ENCODE measurements at places on chromosomes 16 and 17.

- no peak for DNase-seq
Measured at GRCh38 chr16:57223057-57223456, 22.0 kb upstream of the ARL2BP start.

DNA sequence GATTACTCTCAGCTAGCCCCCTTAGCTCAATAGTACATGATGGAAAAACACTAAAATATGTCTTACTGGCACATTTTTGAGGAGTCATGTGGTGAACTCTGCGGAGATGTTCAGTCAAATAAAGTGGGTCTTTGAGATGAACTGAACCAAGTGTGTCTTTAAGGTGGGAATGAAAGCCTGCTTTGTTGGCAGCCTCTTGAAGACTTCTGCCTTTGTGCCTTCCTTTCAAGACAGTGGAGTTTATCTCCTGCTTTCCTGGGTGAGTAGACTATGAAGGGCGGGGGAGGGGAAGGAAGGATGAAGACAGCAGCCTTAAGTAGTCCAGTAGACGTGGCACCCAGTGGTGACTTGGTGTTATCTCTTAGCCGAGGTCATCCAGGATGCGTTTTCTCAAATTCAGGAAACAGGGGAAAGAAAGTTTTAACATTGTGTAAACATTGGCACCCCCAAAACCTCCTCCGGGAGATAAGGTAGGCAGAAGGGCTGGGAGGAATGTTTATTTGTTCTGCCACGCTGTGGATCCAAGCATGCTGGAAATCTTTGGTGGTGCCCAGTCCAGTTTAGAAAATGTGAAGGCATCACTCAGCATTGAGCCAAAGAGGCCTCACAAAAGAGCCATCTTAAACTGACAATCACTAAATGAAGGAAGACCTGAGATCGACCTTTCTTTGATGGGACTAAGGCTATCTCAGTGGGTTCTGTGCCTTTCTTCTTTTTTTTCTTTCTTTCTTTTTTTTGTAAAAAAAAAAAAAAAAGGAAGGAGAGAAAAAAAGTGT lies 220.6 kb downstream of the FTO start:
- peak; percentile 2 for DNase-seq

DNA sequence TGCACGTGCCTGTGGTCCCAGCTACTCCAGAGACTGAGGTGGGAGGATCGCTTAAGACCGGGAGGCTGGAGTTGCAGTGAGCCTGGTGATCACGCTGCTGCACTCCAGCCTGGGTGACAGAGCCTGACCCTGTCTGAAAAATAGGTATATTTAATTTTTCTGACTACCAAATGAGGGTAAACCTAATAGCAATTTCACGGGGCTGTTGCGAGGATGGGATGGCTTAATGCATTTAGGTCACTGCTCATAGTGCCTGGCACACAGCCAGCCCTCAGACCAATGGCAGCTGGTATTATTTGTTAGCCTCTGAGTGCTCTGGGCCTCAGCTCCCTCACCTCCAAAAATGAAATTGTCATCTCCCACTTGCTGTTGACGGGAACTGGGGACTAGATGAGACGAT lies 5.9 kb upstream of the CDIP1 start:
- DNase-seq, result no peak

- DNase-seq, result no peak
Measured at GRCh38 chr16:27618606-27619327, 68.8 kb downstream of the KATNIP start.

DNA sequence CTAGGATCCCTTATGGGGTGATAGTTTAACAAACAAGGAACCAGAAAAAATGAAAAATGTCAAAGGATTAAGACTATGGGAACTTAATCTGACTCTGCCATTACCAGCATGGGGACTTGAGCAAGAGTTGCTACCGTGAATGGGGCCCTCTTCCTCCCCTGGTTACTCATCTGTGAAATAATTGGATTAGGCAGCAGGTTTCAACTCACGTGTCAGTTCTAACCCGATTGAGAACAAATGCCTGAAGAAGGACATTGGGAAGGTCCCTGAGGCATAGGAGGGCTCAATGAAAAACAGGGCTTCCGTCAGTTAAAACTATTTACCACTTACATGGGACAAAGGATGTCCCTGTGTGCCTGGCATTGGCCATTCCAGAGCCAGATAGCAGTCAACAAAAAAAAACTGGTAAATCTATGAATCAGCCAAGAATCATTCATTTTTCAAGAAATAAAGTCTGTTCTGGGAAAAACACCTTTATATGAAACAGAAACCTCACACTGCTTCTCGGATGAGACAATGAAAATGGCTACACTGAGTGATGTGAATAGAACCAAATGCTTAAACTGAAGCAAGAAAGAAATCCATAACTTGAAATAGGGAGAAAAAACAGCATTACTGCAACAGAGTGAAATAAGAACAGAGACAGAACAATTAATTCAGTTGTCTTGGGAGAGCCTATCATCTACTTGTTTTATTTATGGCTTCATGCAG lies 104.3 kb downstream of the ADAMTS18 start:
- DNase-seq, result no peak

DNA sequence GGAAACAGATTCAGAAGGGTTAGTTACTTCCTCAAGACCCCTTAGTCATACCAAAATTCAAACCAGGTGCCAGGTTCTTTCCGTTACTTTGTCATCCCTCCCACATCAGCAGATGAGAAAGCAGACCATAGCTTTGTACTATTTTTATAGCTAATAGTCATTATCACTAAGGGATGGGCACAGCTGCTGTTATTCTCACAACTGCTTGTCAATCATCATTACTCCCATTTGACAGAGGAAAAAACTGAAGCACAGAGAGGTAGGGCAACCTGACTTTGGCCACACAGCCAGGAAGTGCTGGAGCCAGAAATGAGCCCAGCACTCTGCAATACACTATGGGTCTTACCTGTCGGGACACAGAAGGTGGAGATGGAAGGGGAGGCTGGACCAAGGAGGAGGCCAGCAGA lies 30.0 kb downstream of the TEKT5 start:
- DNase-seq, result no peak

- DNase-seq, result no peak
Measured at GRCh38 chr16:11493531-11493929, 93.2 kb downstream of the LITAF start.

GRCh38 chr17:75260641-75261335 lies 618 bp downstream of the GGA3 start:
- peak; percentile 27 for DNase-seq

DNA sequence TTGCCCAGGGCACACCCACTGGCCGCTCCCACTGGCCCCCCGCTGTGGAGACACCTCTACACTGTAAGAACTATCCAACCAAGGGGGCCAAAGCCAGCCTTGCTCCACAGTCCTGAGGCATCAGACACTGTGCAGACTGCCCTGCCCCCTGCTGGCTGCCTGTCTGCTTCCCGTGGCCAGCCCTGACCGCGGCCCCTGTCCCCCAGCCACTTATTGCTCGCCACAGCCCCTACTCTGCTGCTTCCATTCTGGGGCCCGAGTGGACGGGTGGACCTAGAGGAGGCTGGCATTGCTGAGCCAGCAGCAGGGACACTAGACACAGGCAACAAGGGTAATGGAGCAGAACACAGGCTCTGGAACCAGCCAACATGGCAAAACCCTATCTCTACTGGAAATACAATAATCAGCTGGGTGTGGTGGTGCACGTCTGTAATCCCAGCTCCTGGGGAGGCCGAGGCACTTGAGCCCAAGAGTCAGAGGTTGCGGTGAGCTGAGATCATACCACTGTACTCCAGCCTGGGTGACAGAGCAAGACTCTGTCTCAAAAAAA lies 19.7 kb upstream of the LRRC37A3 start:
- DNase-seq, result peak; percentile 64

DNA sequence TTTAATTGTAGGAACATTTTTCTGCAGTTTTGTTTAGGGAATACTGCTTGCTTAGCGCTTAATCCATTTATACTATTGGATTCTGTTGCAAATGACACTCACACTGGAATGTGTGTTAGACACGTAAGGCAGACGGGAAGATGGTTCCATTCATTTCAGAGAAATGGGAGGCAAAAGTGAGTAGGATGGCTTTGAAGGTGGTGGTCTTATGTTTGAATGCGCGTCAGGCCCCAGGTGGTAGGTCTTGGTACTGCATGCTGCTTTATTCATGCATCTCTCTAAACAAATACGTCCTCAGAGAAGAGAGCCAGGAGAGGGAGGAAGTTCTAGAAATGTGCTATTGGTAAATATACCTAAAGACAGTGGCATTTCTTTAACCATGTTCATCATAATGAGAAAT lies 997.6 kb upstream of the RBFOX1 start:
- peak; percentile 5 for DNase-seq
